ENCODE measurements at places on chromosomes 7 and 10.
A peak's percentile ranks its signal among the peaks of the same experiment; 100 is the strongest.

- no peak for DNase-seq
Observed at GRCh38 chr10:2917926-2918325, 149.4 kb upstream of the PFKP start.

DNA sequence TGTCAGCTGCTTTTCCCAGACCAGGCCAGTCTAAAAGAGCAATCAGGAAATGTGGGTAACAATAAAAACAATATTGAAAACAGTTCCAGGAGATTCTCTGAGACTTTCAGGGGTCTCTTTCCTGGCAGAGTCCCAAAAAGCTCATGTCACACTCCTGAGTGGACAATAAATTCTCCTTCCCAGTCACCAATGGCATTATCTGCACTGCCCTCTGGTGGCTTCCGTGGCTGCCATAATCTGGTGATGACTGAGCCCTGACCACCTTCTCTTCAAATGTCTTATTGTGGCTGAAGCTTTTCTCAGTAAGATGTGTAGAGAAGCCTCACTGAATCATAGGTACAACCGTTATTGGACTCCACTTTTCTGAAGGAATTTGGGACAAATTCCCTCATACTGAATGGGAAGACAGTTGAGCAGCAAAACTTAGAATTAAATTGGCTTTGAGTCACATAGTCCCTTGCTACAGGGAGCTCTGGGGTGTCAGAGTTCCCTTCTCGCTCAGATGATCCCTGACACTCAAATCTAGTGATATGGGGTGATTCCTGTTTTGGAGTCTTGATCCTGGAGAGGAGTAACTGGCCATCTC is 24.4 kb upstream of the ASAH2 start:
- DNase-seq, result peak; percentile 28

- DNase-seq, result no peak
Observed at GRCh38 chr10:84988011-84988410, 659.6 kb downstream of the CCSER2 start.

DNA sequence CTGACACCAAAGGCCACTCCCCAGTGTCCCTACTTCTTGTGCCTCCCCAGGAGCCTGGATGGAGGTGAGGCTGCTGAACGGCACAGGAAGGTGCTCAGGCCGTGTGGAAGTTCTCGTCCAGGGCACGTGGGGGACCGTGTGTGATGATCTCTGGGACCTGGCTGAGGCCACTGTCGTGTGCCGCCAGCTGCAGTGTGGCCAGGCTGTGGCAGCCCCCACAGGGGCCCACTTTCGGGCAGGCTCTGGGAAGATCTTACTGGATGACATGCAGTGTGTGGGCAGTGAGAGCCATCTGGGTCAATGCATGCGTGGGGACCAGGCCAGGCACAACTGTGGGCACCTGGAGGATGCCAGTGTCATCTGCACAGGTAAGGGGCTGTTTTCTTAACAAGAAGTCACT is 57.0 kb upstream of the C10orf120 start:
- no peak for DNase-seq

DNA sequence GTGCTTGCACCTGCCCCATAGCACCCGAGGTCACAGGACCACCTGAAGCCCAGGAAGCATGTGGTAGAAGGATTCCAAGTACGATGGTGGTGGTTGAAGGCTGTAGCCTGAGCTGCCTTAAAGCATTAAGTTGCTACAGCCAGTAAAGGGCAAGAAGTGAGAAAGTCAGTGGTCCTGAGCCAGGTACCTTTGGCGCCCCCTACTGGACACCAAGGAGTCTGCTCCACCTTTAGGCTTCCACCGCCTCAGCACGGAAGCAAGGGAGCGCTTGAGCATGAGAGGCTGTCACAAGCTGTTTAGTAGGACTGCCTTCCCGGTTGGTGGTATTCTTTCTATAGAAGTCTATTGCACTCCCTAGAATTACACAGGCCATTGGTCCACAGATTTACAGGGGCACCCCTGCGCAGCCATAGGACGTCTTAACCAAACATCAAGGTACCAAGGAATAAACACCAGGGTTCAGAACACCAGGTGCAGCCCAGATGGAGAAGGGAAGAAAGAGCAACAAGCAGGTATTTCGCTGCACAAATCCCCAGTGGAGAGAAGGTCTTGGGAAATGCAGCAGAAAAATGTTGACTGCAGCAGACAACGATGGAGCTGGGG is 2.2 kb downstream of the CRTAC1 start:
- peak; percentile 29 for DNase-seq

GRCh38 chr10:79113827-79114226 is 45.1 kb downstream of the ZMIZ1 start:
- no peak for DNase-seq

GRCh38 chr10:125208854-125209565 is 48.6 kb upstream of the CTBP2 start:
- no peak for DNase-seq

- DNase-seq, result no peak
Observed at GRCh38 chr10:46558392-46559185, 2.1 kb upstream of the GPRIN2 start.

DNA sequence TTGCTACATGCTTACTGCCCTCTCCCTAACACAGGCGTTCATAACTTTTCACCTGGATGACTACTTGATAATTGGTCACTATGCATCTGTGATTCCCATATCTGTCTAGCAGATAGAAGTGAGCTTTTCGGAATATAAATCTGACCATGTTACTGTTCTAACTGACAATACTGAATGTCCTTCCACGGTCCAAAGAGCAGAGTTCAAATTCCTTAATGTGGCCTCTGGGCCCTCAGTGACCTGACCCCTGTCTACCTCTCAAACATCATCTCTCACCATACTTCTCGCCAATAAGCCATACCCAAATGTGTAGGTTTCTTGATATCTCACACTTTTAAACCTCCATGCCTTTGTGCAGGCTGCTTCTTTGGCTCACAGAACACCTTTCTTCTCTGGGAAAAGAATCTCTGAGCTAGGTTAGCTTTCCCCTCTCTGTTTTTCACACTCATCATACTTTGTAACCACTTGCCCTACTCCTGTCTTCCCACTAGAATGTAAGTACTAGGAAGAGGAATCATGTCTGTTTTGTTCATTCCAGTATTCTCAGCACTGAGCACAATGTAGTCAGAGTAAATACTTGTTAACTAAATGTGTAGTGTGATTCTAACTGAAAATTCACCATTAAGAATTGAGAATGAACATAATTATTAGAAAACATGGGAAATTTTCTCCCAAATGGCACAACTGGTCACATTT is 39.2 kb upstream of the LRRC17 start:
- DNase-seq, result no peak

- no peak for DNase-seq
Observed at GRCh38 chr10:26318672-26319071, 102.1 kb downstream of the GAD2 start.

DNA sequence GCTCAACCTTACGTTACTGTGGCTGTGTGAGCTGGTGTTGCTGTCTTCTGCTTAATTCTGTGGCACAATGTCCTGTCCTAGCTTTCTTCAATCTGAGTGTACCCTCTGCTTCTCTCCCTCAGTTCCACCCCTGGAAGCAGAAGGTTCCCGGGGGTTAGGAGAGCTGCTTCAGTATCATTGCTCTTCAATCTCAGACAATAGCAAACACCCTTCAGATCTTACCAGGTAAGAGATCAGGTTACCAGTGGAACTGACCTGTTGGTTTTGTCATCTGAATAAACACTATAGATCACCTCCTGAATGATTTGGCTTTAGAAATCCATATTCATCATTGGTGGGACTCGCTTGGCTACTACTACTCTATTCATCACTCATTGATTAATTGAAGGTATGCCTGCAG is 48.4 kb downstream of the DNAJB9 start:
- DNase-seq, result no peak

DNA sequence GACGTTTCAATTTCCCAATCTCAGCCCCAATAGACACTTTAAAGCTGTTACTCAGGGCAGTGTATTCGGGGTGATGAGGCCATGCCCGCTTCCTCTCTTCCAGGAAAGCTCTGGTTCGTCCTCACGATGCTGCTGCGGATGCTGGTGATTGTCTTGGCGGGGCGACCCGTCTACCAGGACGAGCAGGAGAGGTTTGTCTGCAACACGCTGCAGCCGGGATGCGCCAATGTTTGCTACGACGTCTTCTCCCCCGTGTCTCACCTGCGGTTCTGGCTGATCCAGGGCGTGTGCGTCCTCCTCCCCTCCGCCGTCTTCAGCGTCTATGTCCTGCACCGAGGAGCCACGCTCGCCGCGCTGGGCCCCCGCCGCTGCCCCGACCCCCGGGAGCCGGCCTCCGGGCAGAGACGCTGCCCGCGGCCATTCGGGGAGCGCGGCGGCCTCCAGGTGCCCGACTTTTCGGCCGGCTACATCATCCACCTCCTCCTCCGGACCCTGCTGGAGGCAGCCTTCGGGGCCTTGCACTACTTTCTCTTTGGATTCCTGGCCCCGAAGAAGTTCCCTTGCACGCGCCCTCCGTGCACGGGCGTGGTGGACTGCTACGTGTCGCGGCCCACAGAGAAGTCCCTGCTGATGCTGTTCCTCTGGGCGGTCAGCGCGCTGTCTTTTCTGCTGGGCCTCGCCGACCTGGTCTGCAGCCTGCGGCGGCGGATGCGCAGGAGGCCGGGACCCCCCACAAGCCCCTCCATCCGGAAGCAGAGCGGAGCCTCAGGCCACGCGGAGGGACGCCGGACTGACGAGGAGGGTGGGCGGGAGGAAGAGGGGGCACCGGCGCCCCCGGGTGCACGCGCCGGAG is 2.6 kb downstream of the GJD4 start:
- no peak for DNase-seq

DNA sequence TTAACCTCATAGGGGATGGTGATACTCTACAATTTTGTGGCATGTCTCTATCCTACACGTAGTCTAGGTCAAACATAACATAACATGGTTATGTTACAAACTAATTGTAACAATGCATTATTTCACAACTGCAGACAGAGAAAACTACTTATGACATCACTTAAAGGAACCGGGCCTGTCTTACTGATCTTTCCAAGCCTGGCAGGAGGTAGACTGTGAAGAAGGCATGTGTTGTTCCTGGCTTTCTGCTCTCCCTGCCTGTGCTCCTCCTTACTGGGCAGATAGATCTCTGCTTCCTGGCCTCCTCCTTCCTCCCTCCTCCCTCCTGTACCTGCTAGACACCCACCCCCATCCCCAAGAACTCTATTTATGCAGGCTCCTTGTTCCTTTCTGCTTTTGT is 5.4 kb downstream of the CACNB2 start:
- DNase-seq, result no peak

- no peak for DNase-seq
Observed at GRCh38 chr10:5952731-5953385, 24.5 kb downstream of the IL15RA start.

- peak; percentile 39 for DNase-seq
Observed at GRCh38 chr10:102644066-102644645, at the start of gene TRIM8. Gene TRIM8, plus strand, starts transcription at chr10:102644479. Its CDS starts 139 bp downstream, at chr10:102644618.

DNA sequence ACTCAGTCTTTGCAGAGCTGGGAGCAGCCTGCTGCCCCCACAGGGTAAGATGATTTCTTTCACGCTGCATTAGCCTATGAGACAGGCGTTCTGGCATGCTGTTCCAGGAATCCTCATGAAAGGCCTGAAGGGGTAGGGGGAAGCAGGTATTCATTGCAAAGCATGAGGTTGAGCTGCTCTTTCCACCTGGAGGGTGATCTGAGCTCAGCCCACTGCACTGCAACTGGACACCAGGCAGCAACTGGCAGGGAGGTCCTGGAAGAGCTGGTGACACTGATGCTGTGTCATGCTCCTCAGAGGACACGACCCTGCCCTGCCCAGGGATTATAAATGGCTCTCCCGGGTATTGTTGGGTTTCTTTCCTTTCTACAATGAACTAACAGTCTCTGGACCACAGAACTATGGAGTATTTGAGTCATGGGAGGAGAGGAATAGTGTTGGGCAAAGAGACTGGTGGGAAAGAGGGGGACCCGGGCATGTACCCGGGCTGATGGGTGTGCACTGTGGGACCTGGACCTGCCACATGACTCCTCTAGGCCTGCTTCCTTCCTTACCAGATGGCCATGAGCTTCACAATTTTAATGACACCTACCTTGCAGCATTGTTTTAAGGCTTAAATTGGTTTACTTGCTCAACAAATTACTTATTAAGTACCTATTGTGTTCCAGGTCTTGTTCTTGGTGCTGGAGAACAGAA is 24.3 kb downstream of the SLC25A28 start:
- DNase-seq, result no peak

- no peak for DNase-seq
Observed at GRCh38 chr10:49089557-49090188, 25.6 kb downstream of the VSTM4 start.

GRCh38 chr7:141541375-141541774 is 9.8 kb upstream of the AGK start:
- DNase-seq, result no peak

DNA sequence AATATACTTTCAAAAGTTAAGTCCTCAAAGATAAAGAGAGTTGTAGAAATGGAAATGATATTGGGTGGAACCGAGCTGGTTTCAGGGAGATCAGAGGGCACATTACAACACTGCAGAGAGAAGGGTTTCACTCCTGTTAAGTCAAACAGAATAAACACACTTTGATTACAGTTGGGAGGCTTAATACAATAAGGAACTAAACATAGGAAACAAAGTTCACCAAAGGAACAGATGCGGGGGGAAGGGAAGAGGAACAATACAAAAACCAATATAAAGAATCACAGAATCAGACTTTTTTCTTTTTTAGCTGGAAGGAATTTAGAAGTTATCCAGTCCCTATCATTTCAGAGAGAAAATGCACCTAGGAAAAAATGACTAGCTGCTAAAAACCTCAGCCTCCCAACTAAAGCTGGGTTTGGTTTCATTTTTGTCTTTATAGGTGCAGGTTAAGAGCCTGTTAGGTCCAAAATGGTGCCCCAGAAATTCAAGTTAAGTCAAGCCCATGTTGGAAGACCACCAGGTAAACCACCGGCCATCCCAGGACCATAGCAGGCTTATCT is 81.9 kb downstream of the DNMBP start:
- DNase-seq, result peak; percentile 2

All from CD4-positive, alpha-beta T cell treated with Interleukin-4 for 4 hours (primary cell).